ENCODE measurements at places on chromosomes 5 and 9.

- peak; percentile 50 for DNase-seq
Measured at GRCh38 chr9:97411789-97412625, at the start of gene TDRD7. Gene TDRD7, plus strand, starts transcription at chr9:97412096. Its CDS starts 16,370 bp downstream, at chr9:97428466.

GRCh38 chr5:56202483-56202882, 30.6 kb downstream of the ANKRD55 start:
- no peak for DNase-seq

DNA sequence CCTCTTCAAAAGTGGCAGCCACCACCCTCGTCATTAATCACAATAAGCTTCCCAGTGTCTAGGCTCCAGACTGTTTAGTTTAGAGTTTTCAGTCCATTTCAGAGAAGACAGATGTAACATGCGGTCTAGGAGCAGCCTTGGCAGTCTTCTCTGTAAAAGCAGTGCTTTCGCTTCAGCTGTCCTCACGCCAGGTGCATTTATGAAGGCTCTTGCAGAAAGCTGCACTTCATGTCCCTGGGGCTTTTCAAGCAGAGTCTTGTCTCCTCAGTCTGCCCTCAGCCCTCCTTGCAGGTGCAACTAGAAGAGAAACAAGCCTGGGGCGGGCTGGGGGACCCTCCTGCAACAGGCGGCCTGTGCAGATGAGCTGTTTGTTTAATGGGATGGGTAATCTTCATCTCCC, 281.9 kb downstream of the DRD1 start:
- no peak for DNase-seq

DNA sequence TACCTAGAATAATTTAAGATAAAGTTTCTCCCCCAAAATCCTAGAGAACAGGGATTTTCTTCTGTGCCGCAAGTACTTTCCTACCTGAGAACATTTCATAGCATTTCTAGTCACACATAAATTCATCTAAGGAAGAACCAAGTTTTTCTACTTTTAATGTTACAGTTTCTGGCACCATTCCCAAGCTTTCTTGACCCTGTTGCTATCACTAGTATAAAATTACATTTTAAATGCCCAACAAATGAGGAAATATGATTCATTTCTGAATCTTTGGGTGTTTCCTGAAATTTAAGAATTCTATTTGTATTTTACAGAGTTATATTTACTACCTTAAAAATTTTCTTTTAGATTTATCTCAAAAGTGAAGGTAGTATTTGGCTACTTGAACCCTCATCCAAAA, 137.8 kb downstream of the LPAR1 start:
- DNase-seq, result no peak

All from GM12878 (cell line).